Aorta (tissue), 5 donors: ENCODE measurements at places on chromosomes 11 and 22.

DNA sequence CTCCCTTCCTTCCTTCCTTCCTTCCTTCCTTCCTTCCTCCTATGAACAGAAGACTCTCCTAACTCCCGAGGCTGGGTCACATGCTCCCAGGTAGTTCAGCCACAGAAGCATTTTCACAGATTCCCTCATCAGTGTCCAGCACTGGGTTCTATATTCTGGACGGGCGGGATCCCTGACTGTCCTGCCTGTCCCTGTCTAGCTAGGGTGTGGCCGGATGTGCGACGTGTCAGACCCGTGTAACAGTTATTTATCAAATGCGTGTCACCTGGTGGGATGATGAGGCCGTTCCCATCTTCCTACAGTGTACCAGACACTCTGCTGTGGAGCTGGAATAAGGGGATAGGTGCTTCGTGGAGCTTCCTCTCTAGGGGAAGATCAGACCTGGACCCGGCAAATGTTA is 901.0 kb downstream of the BRD1 start:
- no peak for DNase-seq

DNA sequence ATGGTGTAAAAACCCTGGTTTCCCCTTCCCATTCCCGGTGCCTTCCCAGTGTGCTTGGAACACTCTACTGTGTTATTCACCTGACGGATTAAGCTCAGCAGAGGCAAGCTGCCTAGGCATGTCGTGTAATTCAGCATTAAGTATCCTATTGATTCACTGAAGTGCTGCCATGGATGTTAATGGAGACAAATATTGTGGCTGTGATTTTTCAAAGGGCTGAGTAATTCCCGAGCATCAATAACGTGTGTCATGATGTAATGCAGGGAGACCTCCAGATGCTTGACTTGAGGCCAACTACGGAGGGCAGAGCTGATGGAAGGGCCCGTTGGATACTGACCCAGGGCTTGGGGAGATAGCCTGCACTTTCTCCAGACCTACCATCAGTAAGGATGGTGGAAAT is 269.0 kb downstream of the ST3GAL4 start:
- DNase-seq: no peak

DNA sequence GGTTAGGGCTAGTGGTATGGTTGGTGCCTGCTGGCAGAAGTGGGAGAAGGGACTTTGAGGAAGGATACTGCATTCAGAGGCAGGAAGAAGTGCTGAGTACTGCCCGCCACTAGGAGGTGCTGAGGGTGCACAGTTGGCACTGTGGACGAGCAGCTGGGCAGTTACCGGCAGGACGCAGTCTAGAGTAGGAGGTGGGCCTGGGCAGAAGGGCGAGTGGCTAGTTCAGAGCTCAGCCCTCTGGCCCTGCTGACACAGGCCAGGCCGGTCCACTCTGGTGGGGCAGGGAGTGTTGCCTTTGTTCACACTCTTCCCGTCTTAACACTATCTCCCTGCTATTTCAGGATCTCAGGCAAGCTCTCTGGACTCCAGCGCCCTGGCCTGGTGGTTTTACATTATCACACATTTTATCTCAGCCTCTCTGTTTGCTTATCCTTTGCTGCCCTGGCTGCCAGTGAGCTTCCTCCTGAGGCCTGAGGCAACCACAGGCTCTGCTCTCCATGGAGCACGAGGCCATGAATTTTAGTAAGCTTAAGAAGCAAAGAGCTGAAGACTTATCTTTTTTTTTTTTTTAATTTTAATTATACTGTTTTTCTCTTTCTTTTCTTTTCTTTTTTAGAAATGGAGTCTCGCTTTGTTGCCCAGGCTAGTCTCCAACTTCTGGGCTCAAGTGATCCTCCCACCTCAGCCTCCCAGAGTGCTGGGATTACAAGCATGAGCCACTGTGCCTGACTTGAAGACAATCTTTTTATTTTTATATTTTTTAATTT is 26.9 kb downstream of the SNAP29 start:
- peak; percentile 89 for DNase-seq

GRCh38 chr11:62732830-62733229 is 4.5 kb downstream of the TTC9C start:
- no peak for DNase-seq

GRCh38 chr11:14722496-14722895 is 78.9 kb downstream of the PDE3B start:
- no peak for DNase-seq

GRCh38 chr11:104043142-104043541 is 6.7 kb downstream of the DDI1 start:
- DNase-seq: no peak

DNA sequence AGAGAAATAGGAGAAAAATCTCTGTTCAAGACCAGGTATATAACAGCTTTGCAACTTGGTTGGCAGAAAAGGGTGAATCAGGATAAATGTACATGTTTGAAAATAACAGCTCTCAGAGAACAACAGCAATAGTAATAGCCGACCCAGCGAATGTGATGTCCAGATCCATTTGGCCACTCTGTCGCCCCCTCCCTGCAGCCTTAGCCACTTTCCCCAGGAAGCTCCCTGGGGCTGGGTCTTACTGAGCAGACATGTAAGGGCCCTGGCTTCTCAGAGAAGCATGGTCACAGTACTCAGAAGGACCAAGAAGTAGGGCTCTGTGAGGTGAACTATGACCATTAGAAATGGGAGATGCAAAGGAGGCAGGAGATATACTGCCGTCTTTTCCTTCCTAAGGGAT is 154.1 kb upstream of the SNX19 start:
- DNase-seq: no peak

- DNase-seq: no peak
These were observed 261.0 kb upstream of the NARS2 start for GRCh38 chr11:78835646-78836045.

DNA sequence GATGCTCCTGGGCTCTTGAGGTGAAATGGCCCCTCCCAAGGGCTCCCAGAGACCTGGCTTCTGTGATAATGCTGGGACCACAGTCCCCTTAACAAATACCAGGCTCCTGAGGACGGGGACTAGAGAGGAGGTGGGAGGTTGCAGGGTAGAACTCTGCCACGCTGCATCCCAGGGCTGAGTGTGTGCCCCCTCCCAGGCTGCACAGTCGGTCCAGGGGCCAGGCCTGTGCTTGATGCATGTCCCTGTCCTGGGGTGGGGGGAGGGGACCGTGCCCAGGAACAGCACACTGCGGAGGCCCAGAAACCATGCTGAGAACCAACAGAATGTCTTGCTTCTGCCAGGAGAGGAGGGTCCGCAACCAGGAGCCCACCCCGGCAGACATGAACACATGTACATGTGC is 9.3 kb downstream of the CSF2RB start:
- no peak for DNase-seq

DNA sequence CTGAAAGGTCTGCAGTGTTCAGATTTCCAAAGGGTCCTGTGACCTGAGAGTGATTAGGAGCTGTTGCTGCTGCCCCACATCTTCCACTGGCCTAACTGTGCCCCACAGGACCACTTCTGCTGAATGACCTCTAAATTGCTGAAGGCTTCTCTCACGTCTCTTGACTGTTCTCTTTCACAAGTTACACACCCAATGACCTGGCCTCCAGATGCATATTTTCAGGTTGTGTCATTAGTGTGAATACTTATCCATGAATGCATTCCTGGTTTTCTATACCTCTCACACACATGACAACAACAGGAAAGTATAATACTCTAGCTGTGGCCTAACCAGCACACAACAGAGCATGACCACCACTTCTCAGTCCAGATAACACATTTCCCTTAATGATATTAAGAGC is 15.4 kb downstream of the PRR14L start:
- no peak for DNase-seq

DNA sequence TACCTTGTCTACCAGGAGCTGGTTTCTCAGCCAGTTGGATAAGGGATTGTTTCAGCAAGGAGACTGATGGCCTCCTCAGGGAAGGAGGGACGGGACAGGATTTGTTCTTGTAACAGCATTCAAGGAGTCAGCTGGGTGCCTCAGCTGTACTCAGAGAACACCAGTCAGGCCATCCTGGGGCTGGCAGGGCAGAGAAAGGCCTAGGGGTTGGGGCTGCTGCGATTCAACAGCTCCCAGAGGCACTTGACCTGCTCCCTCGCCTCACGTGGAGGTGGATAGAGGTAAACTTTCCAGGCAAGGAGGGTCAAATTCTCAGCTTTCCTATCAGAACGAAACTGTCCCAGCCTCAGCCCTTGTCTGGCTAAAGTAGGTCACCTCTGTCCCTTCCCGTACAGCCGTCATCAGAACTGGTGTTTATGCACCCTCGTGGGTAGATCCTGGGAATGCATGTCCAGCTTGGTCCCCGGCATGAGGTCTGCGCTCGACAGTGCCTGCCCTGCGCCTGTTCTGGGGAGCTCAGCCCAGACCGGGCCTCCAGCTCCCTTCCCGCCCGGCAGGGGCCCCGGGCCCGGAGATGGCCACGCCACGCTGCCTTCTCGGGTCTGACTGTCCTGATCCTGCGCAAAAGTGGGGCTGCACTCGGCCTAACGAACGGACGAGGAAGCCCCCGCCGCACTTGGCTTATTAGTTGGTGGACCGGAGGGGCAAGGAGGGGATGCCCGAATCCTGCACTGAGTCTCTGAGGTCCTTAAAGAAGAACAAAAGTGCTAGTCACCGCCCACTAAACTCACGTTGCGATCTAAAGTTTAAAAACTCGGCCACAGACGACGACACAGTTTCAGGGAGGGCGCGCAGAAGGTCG is 762 bp upstream of the CCDC134 start:
- DNase-seq: peak; percentile 79

DNA sequence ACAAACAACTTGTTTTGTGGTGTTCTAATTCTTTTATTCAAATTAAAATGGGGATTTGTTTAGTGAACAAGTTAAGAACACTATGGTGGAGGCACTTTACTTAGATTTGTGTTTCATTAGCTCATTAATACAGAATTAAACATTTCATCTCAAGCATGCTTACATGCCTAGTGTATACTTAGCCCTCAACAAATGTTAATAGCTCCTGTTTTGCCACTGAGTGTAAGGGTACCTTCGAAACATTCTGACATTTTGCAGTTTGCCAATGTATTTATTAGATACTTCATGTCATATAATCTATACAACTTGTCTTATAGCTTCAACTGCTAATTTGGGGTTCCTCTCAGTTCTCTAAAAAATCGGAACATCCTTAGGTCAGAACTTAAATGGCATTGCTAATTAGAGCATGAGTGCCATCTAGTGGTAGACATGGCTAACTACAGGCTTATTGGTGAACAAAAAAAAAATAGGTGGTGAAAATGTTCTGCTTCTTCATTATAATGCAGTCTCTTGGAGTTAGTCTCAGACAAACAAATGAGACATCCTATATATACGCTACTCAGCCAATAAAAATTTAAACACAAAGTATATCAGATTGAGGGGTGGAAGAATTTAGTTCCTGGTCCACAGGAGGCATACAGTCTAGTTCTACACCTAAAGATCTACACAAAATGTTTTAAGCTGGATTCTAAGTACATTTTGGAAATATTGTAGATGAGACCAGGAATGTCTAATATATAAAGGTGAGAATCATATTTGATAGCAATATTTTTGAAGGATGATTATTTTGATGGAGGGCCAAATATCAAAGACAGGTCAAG is 4.9 kb upstream of the CNTN5 start:
- DNase-seq: no peak

- DNase-seq: no peak
These were observed 261.3 kb downstream of the MN1 start for GRCh38 chr22:27540247-27540646.

GRCh38 chr22:36036167-36036624 is 7.6 kb upstream of the RBFOX2 start:
- no peak for DNase-seq

DNA sequence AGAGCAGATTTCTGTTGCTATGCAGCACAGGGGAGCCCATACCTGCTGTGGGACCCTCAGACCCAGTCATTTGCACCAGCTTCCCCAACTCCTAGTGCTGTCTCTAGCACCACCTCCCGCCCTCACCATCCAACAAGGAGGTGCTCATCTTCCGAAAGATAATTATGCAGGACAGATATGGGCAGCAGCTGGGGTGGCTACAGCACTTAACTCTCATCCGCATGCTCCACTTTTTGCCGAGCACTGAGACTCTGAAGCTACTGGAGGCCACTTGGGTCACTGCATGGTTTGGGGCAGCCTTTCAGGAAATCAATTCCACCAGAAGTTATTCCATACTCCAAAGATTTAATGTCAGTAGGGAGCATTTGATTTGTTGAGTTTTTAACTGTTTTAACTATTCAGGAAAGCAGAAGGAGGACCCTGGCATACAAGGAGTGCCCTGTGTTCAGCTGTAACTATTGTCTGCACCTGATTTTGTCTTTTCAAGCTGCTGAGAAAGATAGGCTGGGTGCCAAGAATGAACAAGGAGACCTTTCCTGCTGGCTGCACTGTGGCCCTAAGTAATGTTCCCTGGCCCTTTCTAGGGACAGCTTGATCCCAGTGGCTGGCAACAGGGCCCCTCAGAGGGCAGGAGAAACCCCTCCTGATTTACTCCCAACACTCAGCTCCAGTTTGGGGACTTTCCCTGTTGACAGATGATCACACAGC is 67.3 kb upstream of the CSNK2A3 start:
- DNase-seq: no peak

- peak; percentile 75 for DNase-seq
These were observed 9.3 kb downstream of the OSBPL5 start for GRCh38 chr11:3155691-3156258.
